ENCODE measurements at places on chromosomes 1 and 21.

DNA sequence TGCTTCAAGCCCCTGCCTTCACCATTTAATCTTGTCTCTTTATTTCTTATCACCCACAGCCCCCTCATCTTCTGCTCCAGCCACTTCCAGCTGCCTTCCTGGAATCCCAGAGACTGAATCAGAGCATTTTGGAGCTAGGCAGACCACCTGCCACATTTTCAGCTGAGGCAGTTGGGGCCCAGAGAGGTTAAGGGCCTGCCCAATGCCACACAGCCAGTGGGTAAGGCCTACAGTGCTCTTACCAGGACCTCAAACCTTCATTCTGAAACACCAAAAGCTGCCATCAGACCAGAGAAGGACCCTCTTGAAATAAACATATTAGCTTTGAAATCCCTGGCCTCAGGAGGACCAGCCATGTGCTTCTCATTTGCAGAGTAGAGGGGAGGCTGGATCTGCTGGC is 17.6 kb upstream of the SLC6A17 start:
- DNase-seq: no peak

DNA sequence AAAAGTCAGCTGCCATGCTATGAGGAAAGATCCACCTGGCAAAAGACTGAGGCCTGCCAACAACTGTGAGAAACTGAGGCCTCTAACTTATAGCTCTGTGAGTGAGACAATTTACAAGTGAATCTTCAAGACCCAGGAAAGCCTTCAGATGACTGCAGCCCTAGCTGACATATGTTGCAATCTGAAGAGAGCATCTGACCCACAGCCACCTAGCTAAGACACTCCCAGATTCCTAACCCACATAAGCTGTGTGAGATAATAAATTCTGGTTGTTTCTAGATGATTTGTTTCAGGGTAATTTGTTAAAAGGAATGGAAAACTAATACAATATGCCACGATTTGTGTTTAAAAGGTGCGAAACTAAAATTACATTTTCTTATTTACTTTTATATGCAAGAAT is 55.1 kb downstream of the HFM1 start:
- no peak for DNase-seq

DNA sequence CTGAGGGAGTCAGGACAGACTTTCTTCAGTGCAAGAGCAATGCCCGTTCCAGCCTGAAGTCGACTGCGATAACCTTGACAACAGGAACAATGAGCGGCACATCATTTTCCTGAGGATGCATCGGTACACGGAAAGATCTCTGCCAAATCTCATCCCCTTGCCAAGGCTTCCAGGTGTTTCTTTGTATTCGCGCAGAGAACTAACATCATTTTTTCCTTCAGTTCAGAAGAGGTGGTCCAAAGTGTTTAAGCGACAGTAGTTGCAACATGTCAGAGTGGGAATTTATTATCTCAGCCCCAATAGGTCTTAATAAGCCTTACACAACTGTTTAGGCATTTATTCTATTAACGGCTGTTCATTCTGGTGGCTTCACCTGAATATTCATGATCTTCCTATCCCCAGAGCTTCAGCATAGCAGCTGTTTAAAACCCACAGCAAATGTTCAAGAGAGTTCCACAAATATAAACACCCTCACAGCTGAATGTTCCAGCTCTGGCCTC is 129.7 kb upstream of the NFIA start:
- DNase-seq: no peak

DNA sequence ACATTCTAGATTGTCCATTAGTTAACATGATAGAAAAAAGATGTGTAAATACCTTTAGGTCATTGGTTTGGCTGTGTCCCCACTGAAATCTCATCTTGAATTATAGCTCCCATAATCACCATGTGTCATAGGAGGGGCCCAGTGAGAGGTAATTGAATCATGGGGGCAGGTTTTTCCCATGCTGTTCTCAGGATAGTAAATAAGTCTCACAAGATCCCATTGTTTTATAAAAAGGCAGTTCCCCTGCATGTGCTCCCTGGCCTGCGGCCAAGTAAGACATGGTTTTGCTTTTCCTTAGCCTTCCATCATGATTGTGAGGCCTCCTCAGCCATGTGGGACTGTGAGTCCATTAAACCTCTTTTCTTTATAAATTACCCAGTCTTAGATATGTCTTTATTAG is 32.5 kb upstream of the SLC44A5 start:
- no peak for DNase-seq

DNA sequence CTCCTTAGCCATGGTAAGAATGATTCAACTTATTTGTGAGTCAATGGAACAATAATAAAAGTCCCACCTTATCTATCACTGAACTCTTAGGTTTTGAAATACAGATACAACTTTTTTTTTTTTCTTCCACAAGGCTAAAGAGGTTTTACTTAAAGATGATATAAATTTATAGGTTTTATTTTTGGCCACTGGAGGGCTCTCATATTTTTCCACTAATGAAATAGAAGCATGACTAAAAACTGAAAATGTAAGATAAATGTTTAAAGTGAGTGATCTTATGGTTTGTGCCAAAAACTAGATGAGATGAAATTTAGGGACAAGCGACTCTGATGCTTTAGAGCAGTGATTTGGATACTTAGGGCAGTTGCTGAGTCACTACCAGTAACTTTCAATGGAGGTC is 499.0 kb downstream of the NUF2 start:
- no peak for DNase-seq

DNA sequence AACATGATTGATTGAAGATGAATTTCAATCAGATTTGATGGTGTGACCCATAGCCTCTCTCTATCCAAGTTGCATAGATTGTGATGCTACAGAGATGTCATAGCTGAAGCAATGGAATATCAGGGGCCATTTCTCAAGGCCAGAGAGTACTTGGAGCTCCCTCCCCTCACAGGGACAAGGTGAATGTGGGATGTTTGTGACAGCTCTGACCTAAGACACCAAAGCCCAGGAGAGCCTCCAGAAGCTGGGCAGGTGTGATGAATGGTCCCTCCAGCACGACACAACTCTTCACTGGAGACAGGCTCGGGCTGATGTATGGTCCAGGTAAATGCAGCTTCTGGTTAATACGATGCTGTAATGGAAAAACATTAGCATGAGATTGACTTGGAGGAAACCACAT is 101.0 kb upstream of the ZC3H12A start:
- DNase-seq: no peak

- no peak for DNase-seq
These were observed 85.3 kb upstream of the WDR26 start for GRCh38 chr1:224519874-224520273.

DNA sequence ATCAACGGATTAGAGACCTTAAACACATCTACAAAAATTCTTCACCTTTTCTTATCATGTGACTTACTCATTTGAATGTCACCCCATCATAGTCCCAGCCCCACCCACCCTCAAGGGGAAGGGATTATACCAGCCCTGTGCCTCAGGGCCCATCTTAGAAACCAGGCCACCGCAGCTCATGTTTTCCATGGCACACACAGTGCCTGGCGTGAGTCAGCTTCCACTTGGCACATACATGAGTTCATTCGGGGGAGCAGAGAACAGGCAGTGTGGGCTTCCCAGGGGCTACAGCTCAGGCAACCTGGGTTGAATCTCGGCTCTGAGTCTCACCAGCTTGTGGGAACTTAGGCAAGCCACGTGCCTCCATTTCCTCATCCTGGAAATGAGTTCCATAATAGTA is 310.6 kb downstream of the NPHP4 start:
- DNase-seq: no peak

DNA sequence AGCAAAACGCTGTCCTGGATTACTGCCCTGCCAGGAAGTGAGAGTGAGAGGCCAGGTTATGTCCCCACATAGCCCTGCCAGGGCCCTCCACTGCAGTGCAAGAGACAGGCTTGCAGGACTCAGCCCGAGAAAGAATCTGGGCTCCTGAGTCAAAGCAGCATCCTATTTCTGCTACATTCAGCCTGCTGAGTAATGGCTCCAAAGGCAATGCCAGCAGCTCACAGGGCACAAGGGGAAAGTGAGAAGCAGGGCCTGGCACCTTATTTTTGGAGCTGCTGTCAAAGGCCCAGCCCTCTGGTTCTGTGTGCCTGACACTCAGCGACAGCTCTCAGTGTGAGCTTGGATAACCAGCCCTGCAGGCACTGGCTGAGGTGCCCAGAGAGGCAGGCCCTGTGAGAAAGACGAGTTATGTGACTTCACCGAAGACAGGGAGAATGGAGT is 83.9 kb downstream of the DTL start:
- DNase-seq: no peak

DNA sequence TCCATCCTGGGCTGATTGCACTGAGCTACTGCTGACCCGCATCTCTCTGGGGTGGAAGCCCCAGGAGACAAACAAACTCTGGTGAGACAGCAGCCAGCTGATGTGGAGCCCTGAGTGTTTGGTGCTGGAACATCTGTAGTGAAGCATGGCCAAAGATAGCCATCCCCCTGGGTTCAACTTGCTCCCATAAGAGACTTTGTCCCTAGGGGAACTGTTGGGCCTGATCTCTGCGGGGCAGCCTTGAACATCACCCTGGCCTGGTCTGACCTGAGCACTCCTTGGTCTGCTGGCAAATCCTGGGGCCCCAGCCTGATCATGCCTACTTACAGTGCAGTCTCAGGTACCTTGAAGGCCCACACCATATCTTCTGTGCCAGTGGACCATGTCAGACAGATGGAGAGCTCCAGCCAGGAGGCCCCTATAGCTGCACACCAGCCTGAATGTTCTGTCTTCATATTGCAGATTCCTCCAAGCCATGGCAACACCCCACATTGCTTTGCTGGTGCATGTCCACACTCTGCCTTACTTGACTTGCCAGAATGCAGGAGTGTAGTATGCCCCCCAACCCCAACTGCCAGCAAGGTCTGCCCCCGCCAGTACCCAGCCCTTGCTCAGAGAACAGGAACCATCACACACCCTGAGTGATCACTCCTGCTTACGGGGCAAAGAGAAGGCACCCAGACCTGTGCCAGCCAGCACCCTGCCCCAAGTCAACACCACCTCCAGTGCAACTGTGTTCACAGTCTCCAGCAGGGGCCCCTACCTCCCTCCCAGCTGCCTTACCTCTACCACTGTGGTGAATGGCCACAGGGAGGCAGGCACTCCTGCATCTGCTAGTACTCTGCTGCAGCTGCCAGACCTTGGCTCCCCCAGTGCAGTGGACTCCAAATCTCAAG is 690.5 kb upstream of the NR5A2 start:
- no peak for DNase-seq

GRCh38 chr1:91507328-91507727 is 6.7 kb downstream of the CDC7 start:
- no peak for DNase-seq

DNA sequence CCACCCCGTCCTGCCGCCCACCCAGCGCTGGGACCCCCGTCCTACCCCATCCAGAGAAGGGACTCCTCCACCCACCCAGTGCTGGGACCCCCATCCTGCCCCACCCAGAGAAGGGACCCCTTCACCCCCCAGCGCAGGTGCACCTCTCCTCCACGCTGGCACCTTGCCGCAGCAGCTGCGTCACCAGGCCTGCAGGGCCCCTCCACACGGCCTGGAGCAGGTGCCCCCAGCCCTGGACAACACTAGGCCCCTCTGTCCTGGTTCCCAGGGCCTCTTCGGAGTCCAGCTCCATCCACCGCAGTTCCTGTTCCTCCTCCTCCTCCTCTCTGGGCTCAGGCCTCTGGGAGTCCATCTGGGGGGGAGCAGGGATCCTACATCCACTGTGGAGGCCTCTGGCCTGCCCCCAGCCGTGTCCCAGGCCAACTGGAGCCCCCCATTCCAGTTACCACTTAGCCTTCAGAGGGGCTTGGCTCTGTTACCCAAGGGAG is 378 bp downstream of the ANKRD65 start:
- no peak for DNase-seq

DNA sequence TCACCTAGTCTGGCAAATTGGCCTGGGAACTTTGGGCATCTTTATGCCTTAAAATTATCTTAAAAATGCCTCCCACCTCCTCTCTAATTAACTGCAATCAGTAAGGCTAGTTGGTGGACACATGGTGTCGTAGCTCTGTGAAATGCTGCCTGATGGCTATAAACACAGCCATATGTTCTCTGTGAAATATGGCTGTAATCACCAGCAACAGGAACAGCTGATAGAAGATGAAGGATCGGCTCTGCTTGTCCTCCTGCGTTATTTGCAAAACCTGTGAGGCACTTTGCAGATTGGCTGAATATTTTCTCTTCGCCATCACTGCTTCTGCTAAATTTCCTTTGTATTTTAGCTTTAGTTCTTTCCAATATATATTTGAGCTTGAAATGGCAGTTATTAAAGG is 419.6 kb downstream of the RWDD3 start:
- no peak for DNase-seq

All from stimulated activated CD8-positive, alpha-beta memory T cell treated with anti-CD3 and anti-CD28 coated beads, Interleukin-4, amount 100 ng/mL, for 1 hour (primary cell).